NCI-H510A (cell line): ENCODE measurements at places on chromosomes 2 and 18.

DNA sequence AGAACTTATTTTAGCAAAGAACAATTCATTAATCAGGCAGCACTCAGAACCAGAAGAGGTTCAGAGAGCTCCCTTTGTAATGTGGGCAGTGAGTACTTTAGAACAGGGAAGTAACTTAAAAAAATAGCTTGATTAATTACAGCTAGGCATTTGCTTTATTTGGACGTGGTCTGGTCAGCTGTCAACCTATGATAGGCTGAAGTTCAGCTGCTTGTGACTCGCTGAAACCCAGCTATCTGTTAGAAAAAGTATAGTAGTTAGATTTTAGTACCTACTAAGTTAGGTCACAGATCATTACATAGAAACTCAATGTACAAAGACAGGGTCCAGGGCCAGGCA, 40.0 kb downstream of the PKDCC start:
- no peak for DNase-seq

DNA sequence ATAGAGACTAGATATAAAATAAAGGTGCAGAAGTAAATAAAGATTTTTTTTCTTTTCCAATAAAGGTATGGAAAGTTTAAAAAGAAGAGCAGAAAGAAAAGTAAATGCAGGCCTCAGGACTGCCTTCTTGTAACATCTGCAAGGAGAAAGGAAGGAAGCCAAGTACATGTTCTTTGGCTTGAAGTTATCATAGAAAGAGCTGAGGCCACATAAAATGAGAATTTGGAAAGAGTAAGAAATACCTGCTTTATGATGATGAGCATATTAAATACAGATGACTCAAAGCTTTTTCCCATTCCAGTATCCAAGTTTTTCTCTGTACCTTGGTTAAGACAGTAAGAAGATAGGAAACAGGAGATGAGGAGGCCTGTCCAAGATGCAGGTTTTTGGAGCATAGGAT, 25.3 kb upstream of the UBE2E3 start:
- DNase-seq, result no peak

- DNase-seq, result no peak
These were observed 248.5 kb upstream of the RND3 start for GRCh38 chr2:150735894-150736498.

GRCh38 chr2:96899413-96899741, 29.5 kb upstream of the SEMA4C start:
- DNase-seq, result no peak

DNA sequence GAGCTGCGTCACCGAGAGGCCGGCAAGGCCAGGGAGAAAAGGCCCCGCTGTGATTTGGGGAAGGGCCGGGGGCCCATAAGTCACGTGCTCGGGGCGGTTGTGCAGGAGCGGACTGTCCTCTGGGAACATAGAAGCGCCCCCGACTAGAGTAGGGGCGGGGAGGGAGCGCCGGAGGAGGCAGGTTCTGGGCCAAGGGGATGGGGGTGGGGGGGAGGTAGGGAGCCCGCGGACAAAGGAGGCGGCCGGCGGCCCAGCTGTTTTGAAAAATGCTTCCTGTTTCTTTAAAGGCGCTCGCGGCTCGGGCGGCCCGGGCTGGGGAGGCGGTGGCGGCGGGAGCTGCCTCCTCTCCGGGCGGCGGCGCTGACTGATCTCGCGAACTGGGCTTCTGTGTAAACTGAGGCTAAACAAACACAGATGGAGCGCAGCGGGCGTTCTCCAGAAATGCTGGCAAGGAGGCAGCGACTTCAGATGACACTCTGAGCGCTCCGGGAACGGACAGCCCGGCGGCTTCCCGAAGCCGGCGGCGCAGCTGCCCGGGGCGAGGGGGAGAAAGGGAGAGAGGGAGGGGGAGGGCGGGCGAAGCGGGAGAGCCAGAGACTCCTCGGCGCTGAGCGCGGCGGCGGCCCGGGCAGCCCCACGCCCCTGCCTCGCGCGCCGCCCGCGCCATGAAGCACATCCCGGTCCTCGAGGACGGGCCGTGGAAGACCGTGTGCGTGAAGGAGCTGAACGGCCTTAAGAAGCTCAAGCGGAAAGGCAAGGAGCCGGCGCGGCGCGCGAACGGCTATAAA, at the start of gene ATOH8:
Gene ATOH8, plus strand, starts transcription at position 467 of the 788 bp plus-strand sequence. Its CDS starts 199 bp downstream, at position 666.
- peak; percentile 79 for DNase-seq

DNA sequence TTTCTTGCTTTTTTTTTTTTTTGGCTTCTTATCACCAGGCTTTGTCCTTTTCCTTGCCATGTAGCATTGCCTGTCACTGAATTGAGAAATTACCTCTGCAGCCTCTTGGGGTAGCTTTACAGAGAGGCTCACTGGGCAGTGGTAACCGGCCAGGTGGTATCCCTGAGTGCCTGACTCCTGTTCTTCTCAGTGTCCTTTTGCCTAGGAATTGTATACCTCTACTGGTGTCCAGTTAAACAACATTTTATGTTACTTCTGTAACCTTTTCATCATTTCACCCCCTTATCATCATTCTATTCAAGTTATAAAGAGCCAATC, 523.9 kb downstream of the BCL11A start:
- no peak for DNase-seq

DNA sequence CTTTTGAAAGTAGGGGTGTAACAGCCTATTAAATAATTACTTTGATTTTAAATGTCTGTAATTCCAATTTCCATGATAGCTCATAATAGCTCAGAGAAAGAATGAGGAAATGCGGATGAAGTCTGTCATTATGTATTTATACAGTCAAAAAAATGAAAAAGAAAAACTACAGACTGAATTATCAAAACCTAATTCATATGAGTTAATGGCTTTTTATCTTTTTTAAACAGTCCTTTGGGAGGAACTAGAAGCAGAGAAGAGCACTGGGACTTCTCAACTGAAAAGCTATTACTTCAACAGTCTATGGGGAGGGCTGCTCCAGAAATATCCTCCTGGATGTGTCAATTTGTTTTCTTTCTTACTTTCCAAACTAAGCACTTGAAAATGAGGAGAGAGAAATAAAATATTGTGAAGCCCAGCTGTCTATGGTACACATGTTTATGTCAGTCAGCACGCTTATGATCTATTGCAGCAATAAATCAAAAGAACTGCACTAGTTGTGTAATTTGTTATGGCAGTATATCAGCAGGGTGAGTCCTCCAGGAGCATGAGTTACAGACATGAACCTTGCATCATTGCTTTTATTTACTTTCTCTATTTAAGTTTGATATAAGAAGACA, 1550.2 kb downstream of the LRP1B start:
- no peak for DNase-seq

GRCh38 chr2:173823543-173823939, 141.6 kb downstream of the SP3 start:
- no peak for DNase-seq

GRCh38 chr18:13464432-13465123, 246.0 kb downstream of the LDLRAD4 start:
- no peak for DNase-seq

DNA sequence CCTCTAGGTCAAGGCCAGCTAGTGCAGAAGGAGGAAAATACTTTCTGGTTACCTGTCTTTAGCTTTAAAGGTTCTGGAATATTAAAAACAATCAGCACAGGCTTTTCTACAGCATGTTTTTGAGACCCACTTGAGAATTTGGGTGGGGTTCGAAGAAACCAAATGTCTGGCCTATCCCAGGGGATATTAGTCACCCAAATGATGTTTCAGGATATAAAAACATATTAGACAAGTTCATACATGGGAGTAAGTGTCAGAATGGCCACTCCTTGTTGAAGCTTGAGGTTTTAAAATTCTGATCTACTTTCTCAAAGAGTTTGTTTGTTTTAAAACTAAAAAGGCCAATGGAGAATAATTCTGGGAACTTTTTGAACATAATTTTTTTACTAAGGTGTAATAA, 158.6 kb upstream of the DLX2 start:
- no peak for DNase-seq

- DNase-seq, result no peak
These were observed 140.0 kb upstream of the FHL2 start for GRCh38 chr2:105538840-105539239.

- DNase-seq, result no peak
These were observed 4.7 kb downstream of the UBXN2A start for GRCh38 chr2:23944976-23945375.

GRCh38 chr2:165950438-165950837, 3.1 kb downstream of the TTC21B start:
- DNase-seq, result no peak

DNA sequence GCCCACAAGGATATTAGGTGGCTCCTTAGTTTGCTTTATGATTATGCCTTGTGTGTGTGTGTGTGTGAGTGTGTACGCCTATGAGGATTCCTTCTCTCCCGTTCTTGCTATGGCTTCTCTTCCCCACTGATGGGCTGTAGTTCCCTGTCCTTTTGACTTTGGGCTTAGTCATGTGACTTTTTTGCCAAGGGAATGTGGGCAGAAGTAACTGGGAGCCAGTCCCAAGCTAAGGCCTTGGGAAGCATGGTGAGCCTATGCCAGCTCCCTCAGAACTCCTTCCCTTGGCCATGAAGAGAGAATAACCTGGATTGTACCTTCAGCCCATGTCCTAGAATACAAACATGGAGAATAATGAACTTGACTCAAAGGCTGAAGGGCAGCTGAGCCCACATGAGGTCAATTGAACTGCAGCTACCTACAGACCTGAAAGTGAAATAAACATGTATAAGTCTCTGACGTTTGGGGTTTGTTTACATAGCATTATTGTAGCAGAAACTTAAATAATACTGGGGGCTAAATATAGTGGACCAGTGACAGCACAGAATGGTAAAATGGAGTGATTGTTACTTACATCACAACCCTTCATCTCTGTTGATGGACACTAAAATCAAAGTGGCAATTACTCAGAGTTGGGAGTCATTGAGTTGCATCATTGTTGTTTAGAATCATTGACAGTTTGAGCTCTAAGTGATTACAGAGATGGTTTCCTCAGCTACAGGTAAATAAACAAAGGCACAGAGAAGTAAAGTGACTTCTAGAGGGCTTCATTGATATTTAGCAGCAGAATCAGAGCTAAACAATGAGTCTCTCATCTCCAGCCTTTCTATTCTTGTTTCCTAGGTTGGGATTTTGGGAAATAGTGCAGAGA, 15.3 kb upstream of the IL36G start:
- no peak for DNase-seq

GRCh38 chr18:49301608-49302007, 158.8 kb downstream of the DYM start:
- DNase-seq, result no peak

DNA sequence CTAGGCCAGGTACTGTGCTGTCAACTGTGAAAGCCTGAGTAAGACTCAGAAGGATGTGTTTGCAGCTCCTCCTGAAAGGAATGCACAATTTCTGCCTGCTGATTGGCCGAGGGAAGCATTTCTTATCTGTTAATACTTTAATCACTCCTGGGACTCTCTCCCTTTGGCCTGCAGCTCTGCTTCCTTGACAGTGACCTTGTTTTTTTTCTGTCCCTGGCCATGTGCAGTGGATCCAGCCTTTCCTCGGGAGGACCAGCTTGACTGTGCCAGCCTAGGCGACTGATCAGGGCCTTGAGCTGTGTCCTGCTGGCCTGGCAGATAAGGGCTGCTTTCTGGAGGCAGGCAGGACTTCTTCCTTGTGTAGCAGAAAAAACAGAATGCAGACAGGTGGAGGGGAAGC, 10.0 kb downstream of the RNF144A start:
- DNase-seq, result no peak

GRCh38 chr2:55384786-55385185, 34.9 kb downstream of the CCDC88A start:
- no peak for DNase-seq

DNA sequence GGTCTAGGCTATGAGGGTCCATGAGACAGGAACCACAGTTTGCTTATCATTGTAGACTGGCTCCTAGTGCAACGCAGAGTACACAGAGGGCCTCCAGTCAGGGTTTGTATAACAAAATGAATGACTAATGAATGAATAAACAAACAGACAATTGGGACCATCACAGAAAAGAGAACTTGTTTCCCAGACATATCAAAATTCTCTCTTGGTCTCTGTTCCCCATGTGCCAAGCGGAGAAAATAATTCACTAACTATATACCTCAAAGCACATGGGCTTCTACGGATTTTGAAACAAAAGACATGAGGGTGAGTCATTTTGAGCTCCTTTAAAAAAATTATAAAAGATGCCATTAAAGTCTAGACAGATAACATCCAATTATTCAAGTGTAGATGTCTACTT, 28.0 kb downstream of the INO80C start:
- no peak for DNase-seq

DNA sequence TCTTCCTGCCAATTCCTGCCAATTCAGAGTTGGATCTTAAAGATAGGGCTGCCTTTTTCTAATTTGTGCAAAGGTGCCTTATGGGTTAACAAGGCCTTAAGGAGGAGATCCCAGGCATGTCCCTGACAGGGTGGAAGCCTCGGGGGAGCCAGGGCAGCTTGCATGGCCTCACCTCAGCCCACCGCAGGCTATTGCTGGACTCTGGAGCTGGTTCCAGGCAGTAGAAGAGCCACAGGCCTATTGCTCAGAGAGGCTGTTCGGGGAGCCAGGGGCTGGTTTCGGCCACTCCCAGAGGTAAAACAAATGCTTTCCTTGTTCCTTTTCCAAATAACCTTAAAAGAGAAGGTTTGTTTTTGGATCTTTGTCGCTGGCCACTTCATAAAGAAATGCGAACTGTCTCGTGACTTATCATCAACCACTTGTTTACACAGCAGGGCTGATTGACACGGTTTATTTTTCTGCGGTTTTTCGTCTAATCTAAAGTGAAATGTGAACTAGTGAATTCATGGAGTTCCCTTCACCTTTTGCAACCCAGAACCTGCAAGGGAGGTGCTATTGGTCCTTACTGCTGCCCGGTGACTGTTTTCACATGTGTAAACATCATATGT, 108.6 kb downstream of the APOB start:
- DNase-seq, result no peak

- DNase-seq, result no peak
These were observed 61.8 kb downstream of the ACAA2 start for GRCh38 chr18:49751427-49752094.

DNA sequence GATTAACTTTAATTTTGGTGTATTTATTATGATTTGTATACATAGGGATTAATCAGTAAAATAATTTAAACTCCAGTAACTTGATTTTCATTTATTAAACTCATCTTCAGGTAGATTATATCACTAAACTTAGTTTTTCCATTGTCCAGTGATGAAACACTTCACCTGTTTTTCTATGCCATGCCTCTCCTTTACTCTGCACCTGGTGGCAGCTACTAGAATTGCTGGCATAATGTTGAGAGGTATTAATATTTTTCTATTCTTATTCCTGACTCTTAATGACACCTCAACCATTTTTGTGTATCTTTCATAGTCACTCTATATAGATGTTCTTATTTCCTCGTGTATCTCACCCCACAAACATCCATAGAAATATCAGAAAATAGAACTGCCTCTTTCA, 940.3 kb upstream of the CRIM1 start:
- DNase-seq, result no peak

DNA sequence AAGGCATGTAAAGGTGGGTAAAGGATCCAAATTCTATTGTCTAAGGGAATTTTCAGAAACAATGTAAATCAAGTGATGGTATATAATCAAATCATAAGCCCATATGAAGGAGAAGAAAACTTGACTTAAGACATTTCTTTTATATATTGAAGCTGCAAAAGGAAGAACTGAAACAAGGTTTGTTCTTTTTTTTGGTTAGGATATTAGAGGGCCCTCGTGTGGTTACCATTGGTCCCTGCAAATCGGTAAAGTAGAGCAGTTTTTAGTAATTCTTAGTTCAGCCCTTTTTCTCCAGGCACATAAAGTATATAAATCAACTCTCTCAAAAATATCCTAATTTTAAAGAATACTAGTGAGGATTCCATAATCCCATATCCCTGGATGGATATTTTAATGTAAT, 105.6 kb upstream of the STK17B start:
- DNase-seq, result no peak
